ENCODE measurements at places on chromosomes 6 and 20.

- DNase-seq: peak; percentile 24
Observed at GRCh38 chr6:18997375-18997826, 610.3 kb downstream of the RNF144B start.

- DNase-seq: peak; percentile 13
Observed at GRCh38 chr6:157867155-157867559, 44.1 kb downstream of the SNX9 start.

GRCh38 chr6:40347571-40348011, 239.6 kb downstream of the LRFN2 start:
- no peak for DNase-seq

DNA sequence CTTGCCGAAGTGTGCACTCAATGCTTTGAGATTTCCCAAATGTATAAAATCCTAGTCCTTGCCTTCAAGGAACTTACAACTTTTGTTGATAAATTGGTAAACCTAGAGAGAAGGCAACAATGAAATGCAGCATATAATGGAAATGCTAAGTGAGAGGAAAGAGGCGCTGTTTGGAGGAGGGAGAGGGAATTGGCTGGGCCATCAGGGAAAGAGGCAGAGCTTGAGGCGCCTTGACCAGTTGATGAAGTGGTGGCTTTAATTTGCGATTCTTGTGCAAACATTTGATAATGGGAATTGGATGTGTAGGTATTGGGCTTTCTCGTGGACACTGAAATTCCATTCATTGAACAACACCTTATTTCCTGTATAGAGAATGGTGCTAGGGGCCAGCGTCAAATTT, 1.9 kb upstream of the CDYL start:
- no peak for DNase-seq

DNA sequence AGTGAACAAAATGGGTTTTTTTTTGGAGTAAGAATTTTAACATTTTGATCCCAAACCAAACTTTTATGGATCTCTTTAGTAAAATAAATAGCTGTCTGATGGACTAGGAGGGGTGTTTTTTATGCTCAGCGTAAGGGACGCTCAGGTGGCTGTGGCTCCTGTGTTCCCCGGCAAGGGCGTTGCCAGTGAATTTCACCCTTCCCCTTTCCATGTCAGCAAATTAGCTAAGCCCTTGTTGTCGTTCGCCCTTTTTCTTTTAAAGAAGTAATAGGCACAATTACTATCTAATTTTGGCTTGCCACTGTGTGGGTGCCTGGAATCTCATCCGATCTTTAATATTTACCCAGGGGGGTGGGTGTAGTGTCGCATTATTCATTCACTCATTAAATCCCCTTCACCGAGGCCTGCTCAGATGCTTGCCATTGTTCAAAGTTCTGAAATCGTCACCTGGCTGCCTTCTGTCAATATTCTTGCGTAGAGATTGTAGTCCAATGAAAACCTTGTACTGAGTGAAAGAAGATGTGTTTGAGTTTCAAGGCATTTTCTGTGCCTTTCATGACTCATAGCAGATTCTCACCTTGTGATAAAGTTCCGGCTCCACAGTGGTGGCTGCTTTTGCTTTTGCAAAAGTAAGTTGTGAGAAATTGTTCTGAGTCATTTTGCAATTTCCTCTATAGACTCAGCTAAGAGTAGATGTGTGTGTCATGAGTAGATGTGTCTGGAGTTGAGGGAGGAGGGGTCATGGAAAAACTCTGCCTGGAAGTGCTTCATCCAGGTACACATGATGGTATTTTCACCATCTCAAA, 40.0 kb upstream of the CLDN20 start:
- DNase-seq: no peak

DNA sequence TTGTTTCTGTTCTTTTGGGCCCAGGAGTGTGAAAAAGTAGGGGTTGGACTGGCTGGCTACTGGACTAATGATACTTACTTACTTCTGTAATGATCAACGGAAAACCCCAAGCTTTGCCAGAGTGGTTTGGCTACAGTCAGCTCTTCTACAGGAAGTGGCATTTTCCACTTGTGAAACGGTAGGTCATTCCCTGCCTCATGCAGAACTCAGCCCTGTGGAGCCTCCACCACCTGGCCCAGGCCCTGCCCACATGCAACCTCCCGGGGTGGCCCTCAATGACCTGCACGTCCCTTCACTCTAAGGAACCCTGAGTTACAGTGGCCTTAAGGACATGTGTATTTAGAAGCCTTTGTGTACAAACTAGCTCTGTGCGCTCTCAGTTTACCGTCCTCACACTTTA, 140.4 kb downstream of the DTNBP1 start:
- no peak for DNase-seq
